Mammary epithelial cell (primary cell): ENCODE measurements at places on chromosomes 7 and 10. TPM values are rescaled to one million over a fixed set of nuclear protein-coding genes. Genes with fewer than 3 reads are reported as not detected.

KIAA1217 gene
- total RNA-seq, result 28.4 and 39.3 TPM in 2 replicates

OPALIN gene
- not detected in 2 replicates for total RNA-seq

DNA sequence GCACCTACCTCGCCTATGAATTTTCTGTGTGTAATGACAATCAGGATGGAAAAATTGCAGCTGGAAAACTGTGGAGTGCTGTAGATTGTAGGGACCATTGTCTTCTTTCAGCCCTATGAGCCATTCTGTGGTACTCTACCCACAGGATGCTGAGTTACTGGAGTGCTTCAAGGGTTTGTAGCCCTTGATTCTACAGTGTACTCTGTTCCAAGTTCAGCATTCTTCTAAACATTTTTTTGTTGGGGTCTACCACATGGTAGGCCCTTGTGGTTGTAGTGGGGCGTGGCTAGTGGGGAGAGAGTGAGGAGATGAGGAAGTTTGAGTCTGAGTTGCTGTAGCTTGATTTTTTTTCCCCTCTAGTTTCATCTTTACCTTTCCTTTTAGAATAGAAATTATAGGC, 33.5 kb downstream of the REEP3 start:
- peak; percentile 82 for DNase-seq

GRCh38 chr7:143316492-143316891, 581 bp downstream of the CLCN1 start:
- DNase-seq, result no peak

DNA sequence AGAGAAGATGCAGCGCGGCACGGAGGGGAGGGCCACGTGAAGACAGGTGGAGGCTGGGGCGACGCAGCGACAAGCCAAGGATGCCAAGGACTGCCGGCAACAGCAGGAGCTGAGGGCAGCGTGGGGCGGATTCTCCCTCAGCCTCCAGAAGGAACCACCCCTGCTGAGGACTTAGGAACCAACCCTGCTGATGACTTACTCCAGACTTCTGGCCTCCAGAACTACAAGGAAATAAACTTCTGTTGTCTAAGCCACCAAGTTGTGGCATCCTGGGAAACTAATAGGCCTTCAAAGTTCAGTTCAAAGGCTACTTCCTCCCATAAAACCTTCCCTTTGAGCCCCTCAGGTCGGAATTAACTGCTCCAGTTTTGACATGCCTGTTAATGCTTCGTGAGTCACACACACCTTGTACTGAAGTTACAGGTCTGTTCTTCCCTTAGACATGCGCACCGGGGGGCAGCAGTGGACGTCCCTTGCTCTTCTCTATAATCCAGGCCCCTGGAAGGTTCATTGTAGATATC, 88.4 kb upstream of the RHEB start:
- peak; percentile 73 for DNase-seq

GRCh38 chr10:2944788-2945187, 122.6 kb upstream of the PFKP start:
- peak; percentile 34 for DNase-seq

GRCh38 chr7:134828361-134828760, 48.9 kb downstream of the CALD1 start:
- DNase-seq, result no peak

DNA sequence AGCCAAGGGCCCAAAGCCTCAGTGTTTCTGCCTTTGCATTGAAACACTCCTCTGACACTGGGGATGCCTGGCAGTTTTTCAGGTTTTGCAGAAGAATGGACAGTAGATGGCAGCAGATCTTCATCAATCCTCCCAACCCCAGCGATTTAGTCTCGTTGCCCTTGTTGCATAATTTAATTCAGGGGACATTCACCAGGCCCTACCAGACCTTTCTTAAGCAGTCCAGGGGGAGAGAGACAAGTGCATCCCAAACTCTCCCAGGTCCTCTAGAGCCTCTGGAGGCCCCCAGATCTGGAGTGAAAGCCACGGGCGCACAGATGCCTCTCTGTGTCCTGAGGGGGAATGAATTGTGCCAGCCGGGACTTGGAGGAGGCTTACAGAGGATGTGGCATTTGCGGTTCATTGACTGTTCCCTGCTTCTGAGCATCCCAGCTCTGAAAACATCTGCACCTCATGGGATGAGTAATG, 29.6 kb downstream of the MINDY4 start:
- DNase-seq, result peak; percentile 86

- DNase-seq, result no peak
Measured at GRCh38 chr10:46236941-46237681, 49.7 kb upstream of the ANTXRL start.

- DNase-seq, result no peak
Measured at GRCh38 chr7:139673230-139673629, 104.6 kb downstream of the HIPK2 start.

DNA sequence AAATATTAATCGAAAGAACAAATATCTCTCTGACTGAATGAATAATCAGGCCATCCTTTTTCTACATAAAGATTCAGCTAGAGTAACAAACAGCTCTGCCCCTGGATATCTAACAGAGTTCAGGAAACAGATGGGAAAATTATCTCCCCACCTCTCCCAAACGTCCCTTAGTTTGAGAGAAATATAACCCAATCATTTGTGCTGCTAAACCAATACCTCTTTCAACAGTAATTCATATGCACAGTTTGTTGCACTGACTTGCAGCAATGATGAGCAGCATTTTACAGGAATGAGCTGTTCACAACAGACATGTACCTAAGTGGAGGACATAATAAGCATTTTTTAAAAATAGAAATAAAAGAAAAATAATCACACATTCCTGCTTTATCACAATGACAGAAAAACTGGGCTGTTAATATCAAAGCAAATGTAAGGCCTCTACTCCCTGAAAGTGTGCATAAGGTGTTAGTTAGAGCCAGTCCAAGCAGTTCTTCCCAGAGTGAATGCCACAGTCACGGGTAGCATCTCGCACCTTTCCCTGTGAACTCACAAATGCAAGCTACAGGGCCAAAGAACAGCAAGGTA, 2.3 kb downstream of the CREB3L2 start:
- peak; percentile 42 for DNase-seq
